Stimulated activated CD8-positive, alpha-beta memory T cell treated with anti-CD3 and anti-CD28 coated beads, Interleukin-2, amount 100 ng/mL, for 1 hour (primary cell): ENCODE measurements at places on chromosomes 7 and 10.

GRCh38 chr7:143331179-143331801, 15.4 kb downstream of the CLCN1 start:
- DNase-seq: no peak

GRCh38 chr7:91247500-91247899, 16.7 kb upstream of the FZD1 start:
- no peak for DNase-seq

GRCh38 chr10:21285742-21286331, 239.6 kb downstream of the SKIDA1 start:
- DNase-seq: no peak

- no peak for DNase-seq
Observed at GRCh38 chr10:92799568-92799967, 48.8 kb upstream of the EXOC6 start.

GRCh38 chr7:134513169-134513752, 14.1 kb upstream of the AKR1B10 start:
- DNase-seq: no peak

DNA sequence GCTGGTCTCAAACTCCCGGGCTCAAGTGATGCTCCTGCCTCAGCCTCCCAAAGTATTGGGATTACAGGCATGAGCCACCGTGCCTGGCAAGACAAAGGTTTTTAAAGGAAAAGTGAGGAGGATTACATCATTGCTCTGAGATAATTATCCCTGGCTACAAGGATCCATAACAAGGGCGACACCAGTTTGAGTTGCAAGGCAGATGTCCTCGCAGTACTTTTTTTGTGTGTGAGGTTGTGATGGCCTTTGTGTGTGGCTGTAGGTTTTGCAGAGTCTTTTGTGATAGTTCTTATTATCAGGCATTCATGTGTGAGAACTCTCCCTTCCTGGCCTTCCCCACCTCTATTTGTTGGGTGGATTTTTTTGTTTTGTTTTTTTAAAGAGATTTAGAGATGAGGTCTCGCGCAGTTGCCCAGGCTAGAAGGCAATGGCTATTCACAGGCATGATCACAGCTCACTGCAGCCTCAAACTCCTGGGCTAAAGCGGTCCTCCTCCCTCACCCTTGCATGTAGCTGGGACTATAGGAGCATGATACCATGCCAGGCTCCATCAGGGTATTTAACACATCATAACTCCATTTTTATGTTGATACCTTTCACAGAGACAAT, 10.0 kb downstream of the BTBD16 start:
- DNase-seq: no peak

DNA sequence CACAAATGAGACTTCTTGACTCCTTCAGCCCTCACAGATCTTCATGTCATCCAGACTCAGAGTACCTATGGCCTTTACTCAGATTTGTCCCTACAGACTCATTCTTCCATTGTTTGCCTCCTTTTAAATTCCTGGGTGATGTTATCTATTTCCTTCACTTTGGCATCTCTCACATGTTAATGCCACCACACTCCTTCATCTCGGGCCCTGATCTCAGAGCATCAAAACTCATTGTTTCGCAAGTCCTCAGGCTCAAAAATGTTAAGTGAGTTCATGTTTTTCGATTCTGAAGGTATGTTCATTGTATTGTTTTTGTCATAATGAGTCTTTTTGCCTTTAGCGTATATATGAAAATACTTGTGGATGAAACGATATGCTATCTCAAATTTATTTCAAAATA, 62.3 kb upstream of the AHR start:
- DNase-seq: no peak

DNA sequence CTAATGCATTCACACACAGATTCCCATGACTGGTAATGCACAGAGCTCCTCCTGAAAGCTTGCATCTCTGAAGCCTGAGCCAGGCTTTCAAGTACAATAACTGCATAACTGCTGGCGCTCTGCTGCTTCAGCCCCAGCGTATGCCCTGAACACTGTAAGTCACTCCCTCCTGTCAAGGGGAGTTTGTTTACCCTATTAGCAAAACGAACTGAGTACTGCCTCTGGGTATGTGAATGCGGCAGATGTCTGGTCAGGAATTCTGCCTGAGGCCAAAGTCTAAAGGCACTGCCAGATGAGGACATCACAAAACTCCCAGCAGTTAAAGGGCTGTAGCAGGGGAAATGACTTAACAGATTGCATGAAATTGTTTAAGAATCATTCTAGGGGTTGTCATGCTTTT, 97.7 kb downstream of the NRCAM start:
- DNase-seq: no peak

- no peak for DNase-seq
Observed at GRCh38 chr7:158057446-158057845, 530.2 kb downstream of the PTPRN2 start.

- no peak for DNase-seq
Observed at GRCh38 chr7:18655912-18656311, 160.4 kb downstream of the HDAC9 start.

GRCh38 chr7:104862719-104863118, 151.3 kb upstream of the KMT2E start:
- DNase-seq: no peak

GRCh38 chr10:129564923-129565322, 97.9 kb downstream of the MGMT start:
- DNase-seq: no peak

GRCh38 chr7:8585591-8585990, 152.2 kb downstream of the NXPH1 start:
- no peak for DNase-seq

GRCh38 chr7:32533276-32534029, 38.2 kb downstream of the AVL9 start:
- no peak for DNase-seq

DNA sequence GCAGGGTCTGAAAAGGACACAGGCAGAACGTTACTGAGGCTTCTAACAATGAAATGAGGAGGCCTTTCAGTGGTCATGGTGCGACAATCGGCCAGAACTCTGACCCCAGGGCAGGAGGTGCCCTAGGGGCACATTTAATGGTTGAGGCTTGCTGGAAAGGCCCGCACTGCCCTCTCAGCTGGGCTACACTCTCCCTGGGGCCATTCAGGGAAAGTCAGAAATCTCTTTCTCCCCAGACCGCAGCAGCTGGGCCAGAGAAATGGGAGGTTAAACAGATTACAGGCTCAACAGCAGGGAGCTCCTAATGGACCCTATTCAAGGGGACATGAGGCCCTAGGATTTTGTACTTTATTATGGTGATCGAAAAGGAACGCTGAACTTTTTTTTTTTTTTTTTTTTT, 85.6 kb upstream of the FGFR2 start:
- no peak for DNase-seq

GRCh38 chr10:93475871-93476270, 6.3 kb downstream of the MYOF start:
- no peak for DNase-seq

GRCh38 chr10:78935697-78936407, 132.9 kb upstream of the ZMIZ1 start:
- DNase-seq: no peak

- no peak for DNase-seq
Observed at GRCh38 chr7:26624431-26624830, 240.0 kb downstream of the SKAP2 start.

DNA sequence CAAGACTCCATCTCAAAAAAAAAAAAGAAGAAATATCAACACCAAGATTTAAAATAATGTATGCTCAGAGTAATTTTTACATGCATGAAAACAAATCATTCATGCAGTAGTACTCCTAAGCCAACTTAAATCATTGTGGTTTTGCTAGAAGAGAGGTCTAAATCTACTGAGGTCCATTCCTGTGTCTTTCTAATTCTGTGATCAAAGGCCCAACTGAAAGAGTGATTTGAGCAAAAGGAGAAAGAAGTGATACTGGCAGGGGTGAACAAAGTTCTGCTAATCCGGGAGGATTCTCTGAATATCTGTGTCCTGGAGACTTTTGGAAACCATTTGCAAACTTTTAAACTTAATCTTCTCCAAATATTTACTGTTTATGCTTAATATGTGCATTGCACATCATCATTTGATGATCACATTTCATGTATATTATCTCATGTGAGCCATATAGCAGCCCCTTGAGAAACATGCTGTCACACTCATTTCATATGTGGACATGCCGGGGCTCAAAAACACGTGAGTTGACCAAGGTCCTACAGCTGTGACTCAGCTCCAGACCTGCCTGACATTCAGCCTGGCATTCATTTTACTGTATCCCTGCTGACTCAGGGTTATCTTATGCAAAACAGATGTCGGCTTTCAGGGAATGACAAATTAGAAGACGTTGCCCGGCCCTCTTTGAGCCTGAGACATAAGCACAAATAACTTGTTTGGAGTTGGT, 76.4 kb downstream of the FAM107B start:
- no peak for DNase-seq

DNA sequence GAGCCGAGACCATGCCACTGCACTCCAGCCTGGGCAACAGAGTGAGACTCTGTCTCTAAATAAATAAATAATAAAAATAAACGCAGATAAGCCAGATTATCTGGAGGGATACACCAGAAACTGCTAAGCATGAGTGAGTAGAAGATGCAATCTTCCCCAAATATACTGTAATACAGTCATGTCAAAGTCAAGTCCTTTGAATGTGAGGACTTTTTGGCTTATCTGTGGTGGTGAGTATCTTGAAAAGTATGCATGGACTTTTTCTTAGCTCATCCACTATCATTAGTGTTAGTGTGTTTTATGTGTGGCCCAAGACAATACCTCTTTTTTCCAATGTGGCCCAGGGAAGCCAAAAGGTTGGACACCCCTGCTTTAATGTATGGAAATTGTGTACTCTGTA, 44.7 kb upstream of the PITRM1 start:
- no peak for DNase-seq

- no peak for DNase-seq
Observed at GRCh38 chr7:83475420-83475819, 173.5 kb downstream of the SEMA3E start.

GRCh38 chr7:26449175-26450165, 157.8 kb downstream of the SNX10 start:
- DNase-seq: no peak

DNA sequence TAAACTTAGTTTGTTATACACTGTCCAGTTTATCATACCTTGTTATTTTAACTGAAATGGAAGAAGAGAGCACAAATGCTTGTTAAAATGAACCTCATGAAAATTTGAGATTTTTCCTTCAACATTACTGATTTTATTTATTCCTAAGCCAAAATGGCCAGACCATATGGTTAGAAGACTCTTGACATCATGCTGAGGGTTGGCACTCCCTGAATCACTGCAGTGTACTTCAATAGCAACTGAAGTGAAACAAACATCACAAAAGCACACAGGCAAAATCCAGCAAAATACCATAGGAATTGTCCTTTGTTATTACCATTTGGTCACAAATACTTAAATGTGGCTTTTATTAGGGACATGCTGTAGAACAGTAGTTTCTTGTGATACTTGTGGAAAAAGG, 347.8 kb downstream of the NXPH1 start:
- DNase-seq: no peak

GRCh38 chr10:75375838-75376237, 25.7 kb downstream of the ZNF503 start:
- no peak for DNase-seq

DNA sequence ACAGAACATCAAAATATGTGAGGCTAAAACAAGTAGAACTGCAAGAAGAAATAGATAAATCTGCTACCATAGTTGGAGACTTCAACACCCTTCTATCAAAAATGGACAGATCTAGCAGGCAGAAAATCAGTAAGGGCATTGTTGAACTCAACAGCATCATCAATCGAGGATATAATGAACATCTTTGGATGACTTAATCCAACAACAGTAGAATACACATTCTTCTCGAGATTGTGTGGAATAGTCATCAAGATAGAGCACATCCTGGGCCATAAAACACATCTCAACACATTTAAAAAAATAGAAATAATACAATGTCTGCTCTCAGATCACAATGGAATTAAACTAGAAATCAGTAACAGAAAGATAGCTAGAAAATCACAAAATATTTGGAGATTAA, 9.9 kb downstream of the IGFBP1 start:
- DNase-seq: no peak

DNA sequence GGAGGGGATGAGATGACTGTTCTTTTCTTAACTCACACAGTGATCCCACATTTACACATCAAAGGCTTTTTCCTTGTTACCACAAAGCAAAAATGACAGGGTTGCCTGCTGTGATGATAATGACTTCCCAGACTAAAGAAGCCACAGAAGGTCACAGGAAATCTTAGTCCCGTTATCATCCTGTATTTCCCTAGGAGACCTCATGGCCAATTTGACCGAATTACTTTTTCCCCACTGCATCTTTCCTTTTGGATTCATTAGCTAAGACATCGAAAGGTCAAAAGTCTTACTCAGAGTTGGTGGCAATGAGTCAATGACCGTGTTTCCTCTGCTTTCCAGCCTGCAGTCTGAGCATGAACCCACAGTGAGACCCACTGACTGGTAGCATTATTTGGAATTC, 130.1 kb upstream of the INHBA start:
- DNase-seq: no peak

DNA sequence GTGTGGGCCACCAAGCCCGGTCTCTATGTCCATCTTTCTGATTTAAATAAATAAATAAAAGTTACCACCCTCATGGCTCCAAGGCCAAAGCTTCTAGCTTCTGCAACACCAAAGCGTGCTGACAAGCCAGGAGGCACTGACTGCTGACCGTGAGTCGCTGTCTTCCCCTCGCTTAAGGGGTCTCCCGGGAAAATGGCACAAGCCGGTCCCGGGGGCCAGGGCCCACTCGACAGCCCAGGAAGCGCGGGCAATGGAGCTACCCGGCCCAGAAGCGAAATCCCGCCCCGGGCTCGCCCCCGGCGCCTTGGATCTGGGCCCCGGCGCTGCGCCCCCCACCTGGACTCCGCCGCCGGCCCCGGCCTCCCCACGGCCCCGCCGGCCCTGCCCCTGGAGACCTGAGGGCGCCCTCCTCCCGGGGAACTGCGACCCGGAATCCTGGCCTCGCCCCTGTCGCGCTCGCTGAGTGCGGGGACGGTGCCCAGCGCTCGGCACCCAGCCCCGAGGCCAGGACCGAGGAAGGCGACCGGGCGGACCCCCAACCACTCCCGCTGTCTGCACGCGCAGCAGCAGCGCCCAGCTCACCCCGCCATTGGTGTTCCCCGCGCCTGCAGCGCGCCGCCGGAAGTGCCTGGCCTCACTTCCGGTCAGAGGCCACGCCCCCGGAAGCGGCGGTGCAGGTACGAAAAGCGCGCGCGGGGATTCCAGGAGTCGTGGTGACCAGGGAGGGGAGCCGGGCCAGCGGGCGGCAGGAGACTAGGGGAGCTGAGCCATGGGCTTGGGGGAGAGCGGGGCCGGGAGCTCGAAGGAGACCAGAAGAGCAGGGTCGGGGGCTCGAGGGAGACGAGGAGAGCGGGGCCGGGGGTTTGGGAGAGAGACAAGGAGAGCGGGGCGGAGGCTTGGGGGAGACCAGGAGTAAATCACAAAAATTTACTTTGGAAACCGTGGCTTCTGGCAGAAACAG, at the start of the genes MRM2 and NUDT1:
MRM2 (minus strand) TSS at position 626 of the 961 bp plus-strand sequence; CDS start at position 590, 36 bp downstream.
NUDT1 (plus strand) TSS at position 647 of the 961 bp plus-strand sequence. CDS start 2,349 bp downstream, outside the sequence.
- peak; percentile 50 for DNase-seq
